ENCODE measurements at places on chromosomes 5 and 9.

GRCh38 chr5:30337084-30337573 lies 856.4 kb upstream of the CDH6 start:
- DNase-seq: no peak

GRCh38 chr9:36576866-36577265 lies 4.2 kb downstream of the MELK start:
- DNase-seq: no peak

DNA sequence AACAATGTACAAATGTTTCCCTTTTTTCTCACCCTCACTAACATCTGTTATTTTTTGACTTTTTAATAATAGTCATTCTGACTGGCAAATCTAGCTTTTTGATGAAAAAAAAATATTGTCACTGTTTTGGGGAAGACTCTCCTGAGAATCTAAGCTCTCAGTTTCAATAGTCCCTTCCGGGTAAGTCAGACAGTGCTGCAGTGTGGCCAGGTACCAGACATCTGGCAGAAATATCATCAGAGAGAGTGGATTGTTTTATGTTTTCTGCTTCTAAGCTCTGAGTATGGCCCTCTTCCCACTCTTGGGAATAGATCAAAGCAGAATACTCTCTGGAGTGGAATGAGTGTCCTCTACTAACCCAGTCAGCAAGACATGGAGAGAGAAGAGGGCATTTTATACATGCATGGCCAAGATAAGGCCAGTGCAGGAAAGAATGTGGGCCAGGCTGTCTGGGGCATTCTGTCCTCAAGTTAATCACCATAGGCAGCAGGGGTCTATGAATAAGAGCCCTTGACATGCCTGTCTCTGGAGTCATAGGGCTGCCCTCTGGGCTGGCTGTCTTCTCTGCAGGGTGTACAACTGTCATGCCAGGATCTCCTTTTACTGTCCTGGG lies 38.5 kb upstream of the OR2S2 start:
- DNase-seq: peak; percentile 9

DNA sequence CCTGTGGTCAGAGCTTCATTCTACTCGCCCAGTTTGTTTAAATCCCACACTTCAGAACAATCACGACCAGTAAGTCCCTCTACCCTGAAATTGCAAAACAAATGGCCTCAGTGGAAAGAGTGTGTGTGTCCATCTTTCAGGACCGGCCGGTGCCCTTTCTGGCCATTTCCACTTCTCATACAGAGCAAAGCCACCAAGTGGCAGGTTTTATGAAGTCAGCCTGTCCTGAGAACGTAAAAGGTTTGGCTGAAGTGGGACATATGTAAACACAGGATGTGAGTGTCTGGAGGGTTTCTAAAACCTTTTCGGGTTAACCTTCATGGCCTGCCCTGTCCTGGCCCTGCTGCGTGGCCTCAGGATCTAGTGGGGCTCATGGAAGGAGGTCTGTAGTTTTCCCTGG lies 24.7 kb downstream of the NXNL2 start:
- DNase-seq: no peak

DNA sequence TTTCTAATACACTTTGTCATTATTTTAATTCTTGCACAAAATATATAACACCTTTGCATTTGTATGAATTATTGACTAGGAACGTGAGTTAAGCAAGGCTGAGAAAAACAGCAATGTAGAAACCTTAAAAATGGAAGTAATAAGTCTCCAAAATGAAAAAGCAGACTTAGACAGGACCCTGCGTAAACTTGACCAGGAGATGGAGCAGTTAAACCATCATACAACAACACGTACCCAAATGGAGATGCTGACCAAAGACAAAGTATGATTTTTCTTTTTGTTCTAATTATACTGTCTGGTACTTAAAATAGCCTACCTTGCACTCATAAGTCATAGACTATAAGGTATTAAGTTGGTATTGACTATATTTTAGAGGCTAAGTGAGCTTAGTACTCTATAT lies 34.4 kb downstream of the RAD50 start:
- DNase-seq: no peak

- no peak for DNase-seq
These were observed 409.6 kb upstream of the PAPPA start for GRCh38 chr9:115743709-115744605.

DNA sequence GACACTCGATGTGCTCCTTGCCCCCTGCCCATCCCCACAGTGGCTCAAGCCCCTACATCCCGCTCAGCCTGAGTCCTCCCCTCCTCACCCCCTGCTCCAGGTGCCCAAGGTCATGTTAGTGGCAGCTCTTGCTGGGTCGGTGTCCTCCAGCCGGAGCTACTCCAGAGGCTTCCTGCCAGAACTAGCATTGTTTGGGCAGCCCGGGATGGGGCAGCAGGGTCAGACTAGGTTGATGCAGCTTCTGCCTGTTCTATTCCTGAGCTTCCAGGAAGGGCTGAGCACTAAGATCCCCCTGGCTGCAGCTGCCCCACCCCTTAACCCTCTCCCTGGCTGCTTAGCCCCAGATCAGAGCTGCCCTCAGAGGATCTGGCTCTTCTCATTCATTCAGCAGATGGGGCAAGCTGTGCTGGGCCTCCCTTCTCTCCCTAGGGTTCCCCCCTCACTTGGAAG lies 671 bp downstream of the RGS14 start:
- DNase-seq: no peak

DNA sequence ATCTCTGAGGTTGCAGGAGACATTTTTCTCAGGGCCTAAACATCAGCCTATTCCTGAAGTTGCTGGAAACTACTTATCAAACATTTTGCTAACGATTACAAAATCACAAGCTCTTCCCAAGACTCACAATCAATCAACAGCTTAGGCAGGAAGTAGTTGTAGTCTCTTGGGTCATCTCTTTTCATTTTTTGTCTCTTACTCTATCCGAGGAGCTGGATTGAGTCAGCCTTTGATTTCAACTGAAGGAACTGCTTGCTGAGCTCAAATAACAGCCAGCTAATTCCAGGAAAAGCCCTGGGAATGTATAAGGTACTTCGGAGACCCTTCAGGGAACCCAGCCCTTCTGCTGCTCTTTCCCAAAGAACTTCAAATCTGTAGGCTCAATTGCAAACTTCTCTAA lies 398.9 kb downstream of the PLK2 start:
- peak; percentile 70 for DNase-seq

All from skeletal muscle cell (primary cell).